Activated CD4-positive, alpha-beta T cell treated with anti-CD3 and anti-CD28 coated beads for 36 hours (primary cell): ENCODE measurements at places on chromosomes 6 and 20. TPM values are rescaled to one million over a fixed set of nuclear protein-coding genes. Genes with fewer than 3 reads are reported as not detected.

DNA sequence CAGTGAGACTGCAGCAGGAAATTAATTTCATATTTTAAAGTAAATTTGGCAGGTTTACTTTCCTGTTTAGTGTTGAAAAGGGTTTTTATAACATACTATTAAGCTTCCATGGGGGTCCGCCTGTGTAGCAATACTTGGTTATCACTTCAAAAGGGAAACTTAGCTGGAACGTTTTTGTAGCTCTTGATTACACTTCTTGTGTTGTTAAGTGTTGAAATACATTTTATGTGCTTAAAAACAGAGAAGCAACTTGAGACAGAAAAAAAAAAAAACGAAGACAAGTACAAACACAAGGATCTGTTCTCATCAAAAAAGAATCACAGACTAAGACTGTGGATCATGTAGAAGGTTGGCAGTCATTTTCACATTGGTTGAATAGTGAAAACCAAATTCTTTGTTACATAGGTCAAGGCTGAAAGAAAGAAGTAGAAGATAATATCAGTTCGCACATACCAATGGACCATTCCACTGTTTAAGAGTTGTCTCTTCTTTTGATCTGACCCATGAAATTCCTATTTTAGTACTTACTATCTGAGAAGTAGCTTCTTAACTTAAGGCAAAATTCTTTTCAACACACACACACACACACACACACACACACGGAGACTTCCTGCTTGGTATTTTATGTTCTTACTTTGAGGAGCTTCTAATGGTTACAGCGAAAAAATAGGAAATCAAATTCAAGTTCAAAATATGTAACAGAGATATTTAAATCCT, 113.9 kb upstream of the SLC35B3 start:
- no peak for DNase-seq

GRCh38 chr6:44960898-44961297, 367.2 kb upstream of the RUNX2 start:
- DNase-seq = no peak

GRCh38 chr20:13909067-13909466, 81.3 kb downstream of the SEL1L2 start:
- no peak for DNase-seq

DNA sequence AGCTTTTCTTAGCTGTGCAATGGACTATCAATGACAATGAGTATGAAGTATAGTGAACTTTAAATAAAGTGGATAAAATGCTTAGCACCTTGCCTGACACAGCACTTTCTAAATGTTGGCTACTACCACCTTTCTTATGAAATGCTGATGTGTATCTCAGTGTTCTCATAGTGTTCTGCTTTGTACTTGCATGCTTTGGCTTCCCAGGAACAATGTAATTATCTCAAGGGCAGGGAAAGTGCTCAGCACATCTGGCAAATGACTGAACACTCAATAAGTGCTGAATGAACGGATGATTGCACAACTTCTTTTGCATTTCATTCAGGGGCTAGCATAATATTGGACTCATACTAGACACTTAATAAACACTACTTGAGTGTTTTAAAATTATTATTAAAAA, 28.2 kb upstream of the NOX3 start:
- DNase-seq = no peak

DNA sequence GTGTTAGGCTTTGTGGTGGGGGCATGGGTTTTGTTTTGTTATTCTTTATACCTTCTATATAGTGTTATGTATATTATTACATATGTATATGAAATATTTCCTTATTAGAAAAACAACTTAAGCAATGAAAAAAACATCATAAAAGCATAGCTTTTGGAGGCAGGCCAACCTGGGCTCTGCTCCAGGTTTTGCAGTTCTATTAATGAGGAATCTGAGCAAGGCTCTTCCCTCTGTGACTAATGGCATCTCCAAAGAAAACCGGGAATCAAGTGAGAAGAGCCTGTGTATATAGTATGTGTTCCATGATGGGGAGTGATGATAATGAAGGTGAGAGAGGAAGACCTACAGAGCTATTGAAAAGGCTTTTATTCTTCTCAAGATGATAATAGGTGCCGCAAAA, 291.1 kb downstream of the CLIC5 start:
- no peak for DNase-seq

DNA sequence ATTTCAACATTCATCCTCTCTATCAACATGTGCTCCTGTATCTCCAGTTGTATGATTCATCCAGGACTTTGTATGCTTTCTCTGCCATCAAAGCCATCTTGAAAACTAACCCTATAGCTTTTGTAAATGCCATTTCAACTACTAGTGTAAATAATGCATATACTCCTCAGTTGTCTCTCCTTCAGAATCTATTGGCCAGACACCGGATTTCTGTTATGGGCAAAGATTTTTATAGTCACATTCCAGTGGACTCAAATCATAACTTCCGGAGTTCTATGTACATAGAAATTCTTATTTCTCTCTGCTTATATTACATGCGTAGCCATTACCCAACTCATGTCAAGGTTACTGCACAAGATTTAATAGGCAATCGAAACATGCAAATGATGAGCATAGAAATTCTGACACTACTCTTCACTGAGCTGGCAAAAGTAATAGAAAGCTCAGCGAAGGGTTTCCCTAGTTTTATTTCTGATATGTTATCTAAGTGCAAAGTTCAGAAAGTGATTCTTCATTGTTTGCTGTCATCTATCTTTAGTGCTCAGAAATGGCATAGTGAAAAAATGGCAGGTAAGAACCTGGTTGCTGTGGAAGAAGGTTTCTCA, 54.8 kb downstream of the PGM3 start:
- DNase-seq = no peak

GRCh38 chr6:158174514-158174913, 6.4 kb downstream of the GTF2H5 start:
- no peak for DNase-seq

GRCh38 chr6:157650261-157650640, 172.8 kb upstream of the SNX9 start:
- no peak for DNase-seq

GRCh38 chr20:63606686-63607085, 20.2 kb downstream of the GMEB2 start:
- DNase-seq = no peak

GRCh38 chr6:90820436-90820835, 233.6 kb upstream of the MAP3K7 start:
- no peak for DNase-seq

GRCh38 chr20:8447262-8448120, 315.4 kb downstream of the PLCB1 start:
- no peak for DNase-seq

GRCh38 chr20:25574411-25574810, 10.9 kb downstream of the NINL start:
- DNase-seq = no peak

DNA sequence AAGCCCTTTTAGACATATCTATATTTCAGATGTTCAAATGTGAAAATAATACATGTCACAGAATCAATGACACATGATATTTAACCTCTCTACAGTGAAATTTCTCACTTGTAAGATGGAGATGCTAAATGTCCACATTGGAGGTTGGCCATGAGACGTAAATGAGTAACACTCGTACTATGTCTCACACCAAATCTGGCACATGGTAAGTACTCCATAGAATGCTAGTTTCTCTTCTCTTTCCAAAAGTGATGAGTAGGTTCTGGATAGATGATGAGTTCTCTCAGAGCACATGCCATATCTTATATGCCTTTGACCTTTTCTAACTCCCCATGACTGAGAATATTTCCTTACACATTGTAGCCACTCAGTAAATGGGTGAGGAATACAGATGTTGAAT, 17.7 kb downstream of the GFOD1 start:
- DNase-seq = no peak

GRCh38 chr20:34595377-34596184, 37.1 kb downstream of the MAP1LC3A start:
- no peak for DNase-seq

DNA sequence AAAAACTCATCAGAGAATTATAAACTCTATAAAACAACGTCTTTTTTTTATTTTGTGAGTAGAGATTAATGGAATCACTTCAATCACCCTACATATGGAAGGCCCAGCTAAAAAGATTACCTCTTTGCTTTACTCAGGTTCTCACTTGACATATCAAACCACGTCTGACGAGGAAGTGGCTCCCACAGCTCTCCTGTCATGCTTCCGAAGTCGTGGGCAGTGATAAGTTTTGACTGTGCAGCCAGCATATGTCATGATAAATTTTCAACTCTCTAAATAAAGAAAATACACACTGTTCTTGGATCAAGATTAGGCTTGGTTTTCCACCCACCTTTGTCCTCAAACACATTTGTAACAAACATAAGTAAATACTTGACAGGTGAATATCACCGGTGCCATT, 279.5 kb upstream of the RNF217 start:
- no peak for DNase-seq

GRCh38 chr6:13012296-13012695, 295.7 kb downstream of the PHACTR1 start:
- no peak for DNase-seq

DNA sequence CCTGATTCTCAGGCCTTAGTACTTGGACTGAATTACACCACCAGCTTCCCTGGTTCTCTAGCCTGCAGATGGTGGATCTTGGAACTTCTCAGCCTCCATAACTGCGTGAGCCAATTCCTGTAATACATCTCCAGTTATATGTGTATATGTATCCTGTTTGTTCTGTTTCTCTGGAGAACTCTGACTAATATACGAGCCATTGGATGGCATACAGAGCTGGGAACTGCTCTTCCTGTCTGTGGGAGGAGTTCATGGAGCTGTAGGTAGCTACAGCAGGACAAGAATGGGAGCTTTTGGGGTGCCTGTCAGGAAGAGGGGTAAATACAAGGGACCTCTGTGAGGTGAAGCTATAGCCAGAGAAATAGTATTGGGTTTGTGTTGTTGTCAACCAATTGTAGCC, 41.2 kb downstream of the TMEM14A start:
- DNase-seq = no peak

DNA sequence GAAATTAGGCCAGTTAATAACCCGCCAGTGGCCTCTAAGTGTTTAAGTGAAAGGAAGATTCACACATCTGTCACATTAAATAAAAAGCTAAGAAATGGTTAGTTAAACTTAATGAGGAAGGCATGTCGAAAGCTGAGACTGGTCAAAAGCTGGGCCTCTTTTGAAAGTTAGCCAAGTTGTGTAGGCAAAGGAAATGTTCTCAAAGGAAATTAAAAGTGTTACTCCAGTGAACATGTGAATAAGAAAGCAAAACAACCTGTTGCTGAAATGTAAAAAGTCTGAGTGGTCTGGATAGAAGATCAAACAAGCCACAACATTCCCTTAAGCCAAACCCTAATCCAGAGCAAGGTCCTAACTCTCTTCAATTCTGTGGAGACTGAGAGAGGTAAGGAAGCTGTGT, 10.9 kb upstream of the MTRF1L start:
- DNase-seq = no peak

SLCO4A1 gene
- 40.5 TPM for total RNA-seq

TCFL5 gene
- total RNA-seq = 5.2 TPM

ECT2L gene
- not detected for total RNA-seq

EYS gene
- not detected for total RNA-seq

SIGLEC1 gene
- total RNA-seq = not detected

SAMD5 gene
- not detected for total RNA-seq

JAG1 gene
- total RNA-seq = 0.44 TPM

RANBP9 gene
- 50.8 TPM for total RNA-seq

ULBP3 gene
- 0.46 TPM for total RNA-seq

BNIP5 gene
- total RNA-seq = not detected

PRPH2 gene
- total RNA-seq = not detected

CRISP3 gene
- not detected for total RNA-seq
